ENCODE measurements at places on chromosomes 3 and 15. TPM values are rescaled to one million over a fixed set of nuclear protein-coding genes. Genes with fewer than 3 reads are reported as not detected.

Gene RETNLB
- total RNA-seq = not detected

Gene GOLGA8S
- under 0.01 TPM for total RNA-seq

Gene LAMB2
- total RNA-seq = 202 TPM

Gene FURIN
- 45.0 TPM for total RNA-seq

Gene SKOR1
- 0.08 TPM for total RNA-seq

Gene SEMA3F
- total RNA-seq = 0.74 TPM

Gene SIDT1
- total RNA-seq = not detected
